Tibial nerve (tissue), 4 donors: ENCODE measurements at places on chromosomes 2 and 18. TPM values are rescaled to one million over a fixed set of nuclear protein-coding genes. Genes with fewer than 3 reads are reported as not detected.

GRCh38 chr2:64277101-64277849 is 133.1 kb upstream of the PELI1 start:
- DNase-seq = no peak

DNA sequence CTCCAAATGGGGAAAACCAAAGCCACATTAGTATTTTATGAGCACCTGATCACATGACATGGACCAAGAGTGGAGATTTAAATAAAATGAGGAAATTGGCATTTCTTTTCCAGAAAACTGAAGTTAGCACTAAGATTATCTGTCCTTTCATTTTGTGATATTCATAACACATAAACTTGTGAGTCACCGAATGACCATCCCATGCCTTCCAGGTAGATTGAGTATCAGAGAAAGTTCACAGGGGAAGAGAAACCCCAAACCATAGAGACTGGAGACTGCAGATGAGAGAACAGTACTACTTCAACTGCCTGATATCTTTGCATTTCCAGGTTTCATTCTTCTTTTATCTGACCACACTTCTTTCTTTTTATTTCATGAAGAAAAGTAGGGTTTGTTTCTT is 176.3 kb upstream of the LRP1B start:
- no peak overlapping the region for H3K27ac ChIP-seq
- no peak for DNase-seq
- H3K4me3 ChIP-seq = no peak overlapping the region
- H3K27me3 ChIP-seq = no peaks in the 10 kb centered on the region
- no peaks in the 10 kb centered on the region for H3K4me1 ChIP-seq

- DNase-seq = no peak
- peaks cover 4% of the 10 kb centered on the region for H3K4me1 ChIP-seq
- H3K27me3 ChIP-seq = no peaks in the 10 kb centered on the region
- H3K4me3 ChIP-seq = no peak overlapping the region
These were observed 71.6 kb upstream of the RFX8 start for GRCh38 chr2:101546376-101547058.

DNA sequence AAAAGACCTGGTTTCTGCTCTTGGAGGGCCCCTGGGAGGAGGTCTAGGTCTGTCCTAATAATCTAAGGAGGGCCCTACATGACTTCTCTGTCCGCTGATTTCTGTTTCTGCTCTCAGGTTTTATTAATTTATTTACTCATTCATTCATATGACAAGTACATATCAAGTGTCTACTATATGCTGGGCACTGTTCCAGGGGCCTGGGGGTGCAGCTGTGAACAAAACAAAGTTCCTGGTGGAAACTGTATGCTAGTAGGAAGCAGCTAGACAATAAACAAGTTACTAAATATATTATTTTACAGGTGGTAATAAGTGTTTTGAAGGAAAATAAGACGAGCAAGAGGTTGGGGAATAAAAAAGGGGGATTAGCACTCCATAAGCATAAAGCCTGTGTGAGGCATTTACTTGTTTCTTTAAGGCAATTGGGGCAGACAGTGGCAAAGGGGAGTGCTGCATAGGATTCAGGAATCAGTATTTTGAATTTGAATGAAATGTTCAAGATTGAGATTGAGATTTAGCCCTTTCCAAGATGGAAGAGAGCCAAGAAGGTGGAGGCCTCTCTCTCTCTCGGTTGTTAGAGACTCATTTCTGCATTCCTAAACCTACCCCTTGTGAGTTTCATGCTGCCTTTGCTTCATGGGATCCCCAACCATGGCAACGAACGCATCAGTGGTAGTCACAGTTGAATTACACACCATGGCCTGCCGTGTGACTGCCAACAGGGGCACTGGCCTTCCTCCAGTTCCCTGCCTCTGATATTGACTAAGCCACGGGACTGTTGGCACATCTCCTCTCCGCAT is 28.3 kb downstream of the DRC1 start:
- no peaks in the 10 kb centered on the region for H3K36me3 ChIP-seq
- H3K4me3 ChIP-seq = no peak overlapping the region
- no peaks in the 10 kb centered on the region for H3K27me3 ChIP-seq
- H3K4me1 ChIP-seq = peaks cover 18% of the 10 kb centered on the region
- DNase-seq = no peak
- H3K27ac ChIP-seq = no peak overlapping the region

DNA sequence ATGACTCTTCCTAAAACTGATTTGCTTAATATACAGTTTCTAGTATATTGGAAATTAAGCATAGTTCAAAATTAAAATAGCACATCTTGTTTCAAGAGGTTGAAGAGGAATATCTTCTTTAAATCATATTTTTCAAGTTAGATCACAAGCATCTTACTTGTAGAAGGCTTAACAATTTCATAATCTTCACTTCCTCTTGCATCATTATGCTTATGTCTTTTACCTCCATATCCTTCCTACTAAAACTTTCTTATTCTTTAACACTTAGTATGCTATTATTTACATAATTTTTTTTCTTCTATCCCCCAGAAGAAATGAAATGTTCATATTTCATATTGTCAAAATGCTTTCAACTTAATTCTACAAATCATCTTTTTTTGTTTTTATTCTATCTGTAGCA is 1354.9 kb upstream of the TMEFF2 start:
- H3K36me3 ChIP-seq = no peaks in the 10 kb centered on the region
- H3K27me3 ChIP-seq = no peaks in the 10 kb centered on the region
- no peak for DNase-seq
- no peak overlapping the region for H3K4me3 ChIP-seq
- H3K4me1 ChIP-seq = no peaks in the 10 kb centered on the region

The SLC16A14 gene
- total RNA-seq = 8.4 TPM

DNA sequence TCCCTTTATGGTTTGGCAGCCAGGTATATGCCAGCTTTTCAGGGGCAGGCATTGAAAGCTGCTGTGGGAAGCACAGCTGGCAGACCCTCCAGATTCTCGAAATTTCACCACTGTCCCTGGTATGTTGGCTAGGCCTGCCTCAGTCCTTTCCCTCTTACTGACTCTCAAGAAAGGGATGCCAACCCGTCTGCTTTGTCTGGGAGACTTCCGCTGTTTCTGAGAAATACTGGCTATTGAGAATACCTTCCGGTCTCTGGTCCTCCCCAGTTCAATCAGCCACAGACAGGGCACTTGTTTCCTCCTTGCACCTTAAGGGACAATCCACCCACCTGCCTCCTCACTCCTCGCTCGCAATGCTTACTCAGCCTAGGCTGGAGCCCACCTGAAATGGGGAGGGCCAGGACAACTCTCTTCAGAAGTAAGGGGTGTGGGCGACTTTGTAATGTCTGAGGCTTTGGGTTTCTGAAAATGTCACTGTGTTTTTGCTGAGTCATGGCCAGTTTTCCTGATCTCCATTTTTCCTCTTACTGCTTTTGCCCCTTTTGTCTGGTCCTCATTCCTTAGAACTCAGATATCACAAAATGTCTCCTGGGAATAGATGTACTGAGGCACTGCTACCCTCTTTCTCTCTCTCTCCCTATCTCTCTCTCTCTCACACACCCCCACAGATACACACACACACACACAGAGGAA is 571.1 kb downstream of the TNS1 start:
- no peak overlapping the region for H3K4me3 ChIP-seq
- peaks cover 41% of the 10 kb centered on the region for H3K4me1 ChIP-seq

DNA sequence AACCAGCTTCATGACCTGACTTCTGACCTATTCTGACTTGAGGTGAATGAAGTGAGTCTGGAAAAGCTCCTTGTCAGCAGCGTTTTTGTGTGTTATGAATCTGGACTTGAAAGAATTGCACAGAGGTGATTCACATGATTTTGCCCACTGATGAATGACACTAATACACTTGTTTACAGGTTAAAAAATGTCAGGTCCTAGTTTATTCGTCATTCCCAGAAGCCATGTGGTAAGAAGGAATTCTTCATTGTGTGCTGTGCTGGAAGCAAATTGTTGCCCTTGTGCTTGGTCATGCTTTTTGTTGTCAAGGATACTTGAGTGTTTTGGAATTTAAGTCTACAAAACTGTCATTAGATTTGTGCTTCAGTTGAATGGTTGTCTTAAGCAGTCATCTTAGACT is 15.5 kb downstream of the SEC11C start:
- no peak overlapping the region for H3K27ac ChIP-seq
- H3K4me3 ChIP-seq = no peak overlapping the region
- H3K36me3 ChIP-seq = peaks cover 81% of the 10 kb centered on the region
- no peaks in the 10 kb centered on the region for H3K27me3 ChIP-seq
- no peaks in the 10 kb centered on the region for H3K4me1 ChIP-seq
